Chondrocyte (in vitro differentiated cells): ENCODE measurements at places on chromosomes 6 and 20. TPM values are rescaled to one million over a fixed set of nuclear protein-coding genes. Genes with fewer than 3 reads are reported as not detected.

DNA sequence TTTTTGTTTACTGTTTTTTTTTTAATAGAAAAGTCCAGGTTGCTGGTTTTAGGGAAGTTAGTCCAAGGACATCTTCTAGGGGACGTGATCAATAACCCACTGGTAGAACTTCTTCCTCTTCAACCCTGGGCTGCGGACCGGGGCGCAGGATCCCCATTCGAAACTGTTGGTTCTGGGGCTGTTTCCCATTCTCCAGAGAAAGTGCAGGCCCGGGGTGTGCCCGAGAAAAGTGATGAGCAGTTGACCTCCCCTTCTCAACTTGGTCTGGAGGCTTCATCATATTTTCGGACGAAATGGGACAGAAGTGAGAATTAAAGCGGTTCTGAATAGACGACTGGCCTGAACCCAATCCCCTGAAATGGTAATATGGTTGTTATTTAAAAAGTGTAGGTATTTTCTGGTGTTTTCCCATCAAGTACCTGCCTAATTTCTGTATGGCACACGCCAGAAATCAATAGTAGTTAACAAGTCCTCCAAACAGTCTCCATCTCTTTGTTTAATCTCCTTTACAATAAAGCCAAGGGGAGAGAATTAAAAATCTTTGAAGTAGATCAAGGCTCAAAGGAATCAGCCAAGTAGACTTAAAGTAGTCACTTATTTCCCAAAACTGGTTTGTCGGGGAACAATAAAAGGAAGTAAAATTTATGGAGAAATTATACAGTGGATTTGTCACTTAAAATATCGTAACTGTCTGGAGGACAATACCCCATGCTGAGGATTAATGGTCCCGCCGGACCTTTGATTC is 550 bp upstream of the PRDM13 start:
- H3K27me3 ChIP-seq: peaks cover 88% of the 10 kb centered on the region
- H3K4me3 ChIP-seq: no peak overlapping the region
- peaks cover 18% of the 10 kb centered on the region for H3K4me1 ChIP-seq
- peaks cover 2% of the 10 kb centered on the region for H3K36me3 ChIP-seq
- DNase-seq: no peak
- no peak overlapping the region for H3K27ac ChIP-seq

THBS2 gene
- 1,244 to 1,906 TPM (median 1,285 TPM) in 3 replicates for total RNA-seq

- no peak overlapping the region for H3K4me3 ChIP-seq
- H3K36me3 ChIP-seq: peaks cover 1% of the 10 kb centered on the region
- H3K4me1 ChIP-seq: peaks cover 3% of the 10 kb centered on the region
- H3K27ac ChIP-seq: no peak overlapping the region
Measured at GRCh38 chr20:10812759-10813327, 139.0 kb upstream of the JAG1 start.

GRCh38 chr6:49264496-49264895 is 198.6 kb downstream of the MMUT start:
- no peak overlapping the region for H3K4me3 ChIP-seq
- H3K4me1 ChIP-seq: no peaks in the 10 kb centered on the region
- no peaks in the 10 kb centered on the region for H3K27me3 ChIP-seq
- no peak for DNase-seq

FAM184A gene
- total RNA-seq: 0.52 to 0.68 TPM (median 0.56 TPM) in 3 replicates

DNA sequence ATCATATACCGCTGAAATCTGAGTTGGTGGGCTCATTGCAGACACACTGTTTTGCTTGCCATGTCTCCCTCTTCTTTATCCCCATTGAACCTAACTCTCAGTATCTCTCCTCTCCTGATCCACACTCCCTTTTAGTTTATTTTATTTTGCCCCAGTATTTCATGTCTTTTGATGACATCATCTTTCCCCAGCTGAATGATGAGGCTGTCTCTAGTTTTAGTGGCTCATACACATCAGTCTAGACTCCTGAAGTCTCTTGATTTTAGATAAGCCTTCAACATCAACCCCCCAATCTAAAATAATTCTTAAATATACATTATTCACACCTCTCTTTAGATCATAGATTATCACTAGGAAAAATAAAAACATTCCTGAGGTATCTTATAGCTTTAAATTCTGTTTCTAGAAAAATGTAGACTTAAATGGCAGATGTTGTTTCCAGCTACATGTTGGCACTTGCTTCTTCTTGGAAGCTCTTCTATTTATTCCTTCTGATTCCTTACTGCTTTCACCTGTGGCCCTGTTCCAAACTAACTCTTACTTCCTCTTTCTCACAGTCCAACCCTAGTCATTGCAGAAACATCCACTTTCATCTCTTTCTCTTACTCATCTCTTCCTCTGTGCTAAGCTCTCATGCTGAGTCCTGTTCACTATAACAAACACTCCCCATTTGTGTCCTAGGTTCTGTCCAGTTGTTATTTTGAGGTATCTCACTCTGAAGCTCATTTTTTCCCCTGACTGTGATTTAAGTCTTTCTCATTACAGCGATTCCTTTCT is 191.9 kb upstream of the SLC35B3 start:
- DNase-seq: no peak
- no peaks in the 10 kb centered on the region for H3K27me3 ChIP-seq

DNA sequence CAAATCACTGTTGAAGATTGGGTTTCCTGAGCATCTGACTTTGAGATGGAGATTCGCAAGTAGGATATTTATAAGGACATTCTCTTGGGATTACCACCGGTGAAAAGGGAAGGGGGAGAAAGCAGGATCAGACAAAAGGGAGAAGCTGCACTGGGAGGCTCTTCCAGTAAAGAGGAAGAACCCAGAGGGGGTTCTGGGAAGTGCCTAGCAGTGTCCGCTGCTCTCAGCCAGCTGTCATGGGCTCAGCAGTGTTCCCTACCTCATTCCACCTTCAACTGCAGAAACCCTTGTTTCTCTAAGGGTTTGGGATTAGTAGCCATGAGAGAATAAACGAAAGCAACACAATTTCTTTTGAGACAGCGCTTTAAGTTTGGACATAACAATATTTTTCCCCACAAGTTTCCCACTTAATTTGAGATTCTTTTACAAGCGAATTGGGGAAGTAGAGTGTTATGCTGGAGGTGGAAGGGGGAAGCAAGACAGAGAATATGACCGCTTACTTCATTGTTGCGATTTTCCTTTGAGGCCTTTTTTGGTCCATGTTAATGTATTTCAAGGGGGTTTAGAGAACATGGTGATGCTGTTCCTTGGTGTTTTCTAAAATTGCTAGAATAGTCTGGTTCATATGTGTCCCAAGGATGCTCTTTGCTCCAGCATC is 154.5 kb upstream of the SCGN start:
- no peak for DNase-seq
- peaks cover 3% of the 10 kb centered on the region for H3K36me3 ChIP-seq
- H3K27me3 ChIP-seq: no peaks in the 10 kb centered on the region
- H3K4me1 ChIP-seq: peaks cover 11% of the 10 kb centered on the region

- H3K27ac ChIP-seq: peak overlapping the region; percentile 45
- peaks cover 69% of the 10 kb centered on the region for H3K4me1 ChIP-seq
- H3K36me3 ChIP-seq: peaks cover 2% of the 10 kb centered on the region
- H3K27me3 ChIP-seq: no peaks in the 10 kb centered on the region
- no peak overlapping the region for H3K4me3 ChIP-seq
Measured at GRCh38 chr6:149324428-149324827, 6.9 kb downstream of the TAB2 start.

GRCh38 chr6:167219967-167220512 is 62.3 kb upstream of the GPR31 start:
- H3K27ac ChIP-seq: no peak overlapping the region
- DNase-seq: peak; percentile 29
- H3K36me3 ChIP-seq: no peaks in the 10 kb centered on the region
- H3K27me3 ChIP-seq: peaks cover 6% of the 10 kb centered on the region

DNA sequence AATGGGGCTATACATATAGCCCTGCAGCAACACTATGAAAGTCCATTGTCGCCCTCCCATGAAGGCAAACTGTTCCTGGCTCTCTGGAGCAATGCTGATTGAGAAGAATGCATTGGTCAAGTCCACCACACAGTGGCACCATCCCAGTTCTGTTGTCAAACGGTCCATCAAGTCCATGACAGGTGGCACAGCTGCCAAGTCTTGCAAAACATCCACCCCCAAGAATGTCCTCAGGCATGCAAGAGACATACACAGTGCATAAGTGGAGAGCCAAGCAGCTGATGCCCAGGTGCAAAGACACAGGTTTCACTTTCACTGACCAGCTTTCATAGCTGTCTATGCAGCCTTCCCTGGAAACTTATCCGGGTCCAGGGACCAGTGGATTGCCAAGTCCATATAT is 17.5 kb downstream of the ZNF391 start:
- peaks cover 25% of the 10 kb centered on the region for H3K36me3 ChIP-seq
- no peak for DNase-seq
- H3K4me3 ChIP-seq: no peak overlapping the region
- no peaks in the 10 kb centered on the region for H3K4me1 ChIP-seq

PPP1R3G gene
- total RNA-seq: 0.56 to 2.6 TPM (median 2.2 TPM) in 3 replicates

- H3K36me3 ChIP-seq: peaks cover 29% of the 10 kb centered on the region
- DNase-seq: no peak
- no peak overlapping the region for H3K4me3 ChIP-seq
Measured at GRCh38 chr6:33433001-33433543, 13.2 kb downstream of the SYNGAP1 start.

TFAP2D gene
- not detected in 3 replicates for total RNA-seq
